ENCODE measurements at places on chromosomes 1 and 21.
A peak's percentile ranks its signal among the peaks of the same experiment; 100 is the strongest.

DNA sequence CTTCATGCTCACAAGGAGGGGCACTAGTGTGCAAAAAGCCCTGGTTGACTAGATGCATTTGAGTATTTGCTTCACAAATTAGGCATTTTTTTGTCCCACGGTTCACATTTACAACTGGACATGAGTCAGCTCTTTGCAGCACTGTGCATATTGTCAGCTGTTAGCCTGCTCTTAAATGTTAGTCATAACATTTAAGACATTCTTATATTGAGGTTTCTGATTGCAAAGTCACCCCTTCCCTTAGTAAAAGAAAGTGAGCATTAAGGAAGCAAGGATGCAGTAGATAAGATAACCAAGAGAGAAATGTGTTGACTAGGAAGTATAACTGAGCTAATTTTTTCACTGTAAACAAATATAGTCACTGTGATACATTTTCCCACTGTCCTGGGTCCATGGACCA, 132.6 kb upstream of the CTTNBP2NL start:
- no peak for DNase-seq

DNA sequence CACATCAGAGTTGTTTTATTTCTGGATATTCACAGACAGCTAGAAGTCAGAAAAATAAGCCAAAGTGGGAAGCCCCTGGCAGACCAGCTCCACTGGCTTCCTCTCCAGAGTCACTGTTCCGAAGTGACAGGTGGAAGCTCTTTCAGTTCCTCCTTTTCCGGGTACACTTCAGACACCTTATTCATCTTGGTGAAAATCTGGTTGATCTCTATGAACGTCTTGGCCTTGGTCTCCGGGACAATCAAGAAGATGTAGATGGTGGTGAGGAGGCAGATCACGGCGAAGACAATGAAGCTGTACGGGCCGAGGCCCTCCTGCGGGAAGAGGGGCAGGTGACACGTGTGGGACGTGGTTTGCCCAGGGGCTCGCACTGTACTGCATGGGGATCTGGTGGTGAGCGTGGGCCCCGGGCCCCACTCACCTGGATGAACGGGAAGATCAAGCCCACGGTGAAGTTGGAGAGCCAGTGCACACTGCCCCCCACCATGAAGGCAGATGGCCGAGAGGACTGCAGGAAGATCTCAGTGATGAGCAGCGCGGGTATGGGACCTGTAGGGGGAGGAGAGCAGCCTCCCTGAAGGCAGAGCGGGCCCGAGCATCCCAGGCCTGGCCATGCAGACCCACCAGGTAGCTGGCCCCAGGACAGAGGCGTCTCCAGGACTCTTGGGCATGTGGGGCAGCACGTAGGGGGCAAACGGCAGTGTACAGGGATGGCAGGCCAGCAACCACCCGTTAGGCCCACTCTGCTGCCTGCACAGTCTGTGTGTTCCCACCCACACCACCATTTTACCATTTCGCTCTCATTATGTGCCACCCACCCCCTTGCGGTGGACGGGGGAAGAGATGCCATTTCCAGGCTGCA, 11.5 kb upstream of the SLC2A7 start:
- DNase-seq = no peak

GRCh38 chr1:5744911-5745799, 247.1 kb downstream of the NPHP4 start:
- no peak for DNase-seq

- no peak for DNase-seq
Measured at GRCh38 chr21:14842601-14843000, 222.2 kb downstream of the NRIP1 start.

DNA sequence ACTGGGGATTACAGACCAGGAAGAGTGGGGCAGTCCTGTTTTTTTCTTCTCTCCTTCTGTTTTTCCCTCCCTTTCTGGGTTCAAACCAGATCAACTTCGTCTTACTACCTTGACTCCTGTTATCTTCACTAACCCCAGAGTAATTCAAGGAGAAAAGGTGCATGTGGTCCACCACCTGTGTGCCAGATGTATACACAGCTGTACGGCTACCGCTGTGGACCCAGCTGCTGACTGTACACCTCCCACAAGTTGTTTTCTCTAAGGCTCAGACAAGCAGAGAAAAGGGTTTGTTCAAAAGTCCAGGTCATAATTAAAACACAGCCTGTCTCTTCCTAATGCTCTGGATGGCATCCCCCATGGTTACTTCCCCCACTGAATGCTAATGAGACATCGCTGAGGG, 102.1 kb downstream of the LMX1A start:
- DNase-seq = no peak

DNA sequence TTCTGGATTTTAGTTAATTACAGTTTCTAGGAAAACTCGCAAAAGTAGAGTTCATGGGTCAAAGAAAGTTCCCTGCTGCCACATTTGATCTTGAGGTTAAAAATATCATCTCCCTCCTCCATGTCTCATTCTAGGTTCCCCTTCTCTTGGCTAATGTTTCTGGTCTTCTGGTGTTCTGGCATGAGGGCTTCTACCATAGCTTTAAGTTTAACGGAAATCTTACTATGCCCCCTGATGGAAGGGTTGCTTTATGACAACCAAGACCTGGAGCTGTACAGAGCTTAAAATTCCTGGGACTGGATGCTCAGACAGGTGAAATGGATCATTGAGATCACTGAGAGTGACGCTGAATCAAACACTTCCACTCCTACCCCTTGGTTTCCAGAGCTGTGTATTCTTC, 1881.7 kb downstream of the MRPL39 start:
- no peak for DNase-seq

GRCh38 chr1:21638531-21639341, 30.4 kb downstream of the RAP1GAP start:
- DNase-seq = no peak

GRCh38 chr1:175901076-175901836, 157.9 kb upstream of the TNR start:
- no peak for DNase-seq

GRCh38 chr1:96722958-96723357, 1.4 kb downstream of the PTBP2 start:
- DNase-seq = no peak

DNA sequence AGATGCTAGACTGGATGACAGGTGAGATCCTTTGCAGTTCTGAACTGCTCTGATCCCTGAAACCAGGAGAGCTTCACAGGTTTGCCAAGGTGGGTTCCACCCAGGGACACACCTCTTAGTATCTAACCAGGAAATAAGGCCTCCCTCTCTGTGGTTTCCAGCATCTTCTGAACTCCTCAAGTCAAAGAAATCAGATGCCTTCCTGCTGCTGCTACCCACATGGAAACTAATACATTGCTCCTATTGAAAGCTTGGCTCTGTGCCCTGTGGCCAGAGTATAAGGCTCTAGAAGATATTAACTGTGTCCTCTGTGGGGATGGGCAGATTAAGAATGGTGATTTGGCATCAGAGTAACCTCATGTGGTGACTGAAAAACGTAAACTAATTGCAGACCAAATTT, 75.0 kb upstream of the MRPS6 start:
- no peak for DNase-seq

- DNase-seq = no peak
Measured at GRCh38 chr1:162629651-162630050, 2.6 kb upstream of the DDR2 start.

- no peak for DNase-seq
Measured at GRCh38 chr1:112889052-112889768, 66.8 kb downstream of the SLC16A1 start.

- DNase-seq = no peak
Measured at GRCh38 chr1:247209396-247209795, 37.6 kb upstream of the ZNF124 start.

DNA sequence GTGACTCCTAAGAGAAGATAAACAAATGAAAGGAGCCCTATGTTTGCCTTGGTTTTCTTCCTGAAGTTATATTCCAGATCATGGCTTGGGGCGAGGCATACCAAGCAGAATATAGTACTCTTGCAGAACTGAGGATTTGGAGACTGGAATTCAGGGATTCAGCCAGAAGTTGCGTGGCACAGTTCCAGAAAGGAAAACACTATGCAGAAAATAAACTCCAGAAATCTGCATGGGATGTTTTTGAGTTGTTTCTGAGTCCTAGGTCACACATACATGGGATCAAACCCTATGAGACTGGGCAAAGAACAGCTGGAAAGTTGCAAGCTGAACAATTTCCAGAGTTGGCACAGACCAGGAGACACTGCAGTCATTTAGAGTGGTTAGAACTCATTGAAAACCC, 42.9 kb upstream of the IFFO2 start:
- no peak for DNase-seq

GRCh38 chr1:223761411-223761810, 49.1 kb downstream of the CAPN2 start:
- no peak for DNase-seq

DNA sequence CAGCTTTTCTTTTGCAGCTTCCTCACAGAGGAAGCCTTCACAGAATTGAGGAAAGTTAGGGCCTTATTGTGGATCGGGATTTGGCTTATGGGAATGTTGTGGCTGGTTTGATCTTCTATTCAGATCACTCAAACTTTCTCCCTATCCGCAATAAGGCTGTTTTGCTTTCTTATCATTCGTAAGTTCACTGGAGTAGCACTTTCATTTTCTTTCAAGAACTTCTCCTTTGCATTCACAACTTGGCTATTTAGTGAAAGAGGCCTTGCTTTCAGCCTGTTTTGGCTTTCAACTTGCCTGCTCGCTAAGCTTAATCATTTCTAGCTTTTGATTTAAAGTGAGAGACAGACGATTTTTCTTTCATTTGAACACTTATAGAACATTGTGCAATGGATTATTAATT, 181.9 kb upstream of the B3GALT2 start:
- DNase-seq = no peak

GRCh38 chr1:41053316-41053715, 31.8 kb upstream of the SLFNL1 start:
- DNase-seq = no peak

GRCh38 chr1:45883658-45884057, 80.2 kb downstream of the MAST2 start:
- no peak for DNase-seq

DNA sequence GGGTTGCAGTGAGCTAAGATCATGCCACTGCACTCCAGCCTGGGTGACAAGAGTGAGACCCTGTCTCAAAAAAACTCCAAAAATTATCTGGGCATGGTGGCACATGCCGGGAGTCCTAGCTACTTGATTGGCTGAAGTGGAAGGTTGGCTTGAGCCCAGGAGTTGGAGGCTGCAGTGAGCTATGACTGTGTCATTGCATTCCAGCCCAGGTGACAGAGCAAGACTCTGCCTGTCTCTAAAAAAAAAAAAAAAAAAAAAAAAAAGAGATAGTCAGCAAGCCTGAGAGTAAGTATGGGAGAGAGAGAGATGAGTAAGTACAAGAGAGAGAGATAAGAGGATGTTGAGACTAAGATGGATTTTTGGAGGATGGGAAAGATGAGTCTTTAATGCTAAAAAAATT, 180.8 kb upstream of the CACYBP start:
- no peak for DNase-seq

DNA sequence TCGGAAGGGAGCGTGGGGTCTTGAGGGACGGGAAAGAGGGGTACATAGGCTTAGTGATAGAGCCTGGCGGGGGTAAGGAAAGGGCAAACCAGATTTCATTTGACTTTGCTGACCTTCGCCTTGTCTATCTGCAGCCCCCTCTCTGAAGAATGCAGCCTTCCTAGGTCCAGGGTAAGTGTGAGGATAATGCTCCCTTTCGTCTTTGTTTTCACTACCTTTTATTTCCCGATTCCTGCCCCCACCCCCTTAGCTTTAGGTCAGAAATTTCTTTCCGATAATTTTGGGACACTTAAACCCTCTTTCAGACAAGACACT, 396 bp downstream of the ATP5PB start:
- DNase-seq = no peak

- DNase-seq = no peak
Measured at GRCh38 chr1:31447210-31447609, 34.2 kb downstream of the SERINC2 start.

GRCh38 chr1:22709891-22710700, 543 bp upstream of the EPHB2 start:
- peak; percentile 79 for DNase-seq

DNA sequence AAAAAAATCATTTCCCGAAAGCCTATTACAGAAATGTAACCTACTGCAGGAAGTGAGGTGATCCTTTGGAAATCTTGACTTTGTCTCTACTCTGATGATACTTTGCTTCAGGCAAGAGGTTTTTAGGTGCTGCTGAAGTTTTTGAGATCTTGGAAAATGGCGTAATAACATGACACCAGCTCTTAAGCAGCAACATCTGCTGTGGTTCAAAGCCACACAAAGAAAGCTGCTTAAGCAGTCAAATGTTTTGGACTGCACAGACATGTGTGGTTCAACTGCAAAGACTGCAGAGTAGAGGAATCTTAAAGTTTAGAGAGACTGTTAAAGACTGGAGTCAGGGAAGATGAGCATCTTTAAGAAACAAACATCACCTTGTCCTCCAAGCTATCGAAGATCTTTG, 139.0 kb downstream of the RASAL2 start:
- DNase-seq = no peak

DNA sequence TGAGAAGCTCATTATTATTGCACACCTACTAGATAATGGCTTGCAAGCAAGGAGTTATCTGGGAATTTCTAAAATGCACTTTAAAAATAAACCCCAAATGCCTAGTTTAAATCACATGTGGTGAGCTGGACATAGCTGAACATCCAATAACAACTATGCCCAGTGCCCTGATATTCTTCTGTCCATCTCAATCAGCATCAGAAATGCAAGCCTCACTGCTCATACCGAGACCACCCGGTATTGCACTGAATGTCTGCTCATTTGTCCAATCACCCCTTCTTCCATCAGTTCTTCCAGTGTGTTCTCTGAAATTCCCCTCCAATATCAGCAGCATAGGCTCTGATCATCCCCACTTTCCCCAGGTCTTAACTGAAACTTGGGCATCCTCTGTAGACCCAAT, 383.8 kb downstream of the DSCAM start:
- no peak for DNase-seq

- DNase-seq = no peak
Measured at GRCh38 chr1:231139125-231139649, 22.7 kb upstream of the TRIM67 start.

- no peak for DNase-seq
Measured at GRCh38 chr1:212218065-212218464, 67.1 kb upstream of the PPP2R5A start.

DNA sequence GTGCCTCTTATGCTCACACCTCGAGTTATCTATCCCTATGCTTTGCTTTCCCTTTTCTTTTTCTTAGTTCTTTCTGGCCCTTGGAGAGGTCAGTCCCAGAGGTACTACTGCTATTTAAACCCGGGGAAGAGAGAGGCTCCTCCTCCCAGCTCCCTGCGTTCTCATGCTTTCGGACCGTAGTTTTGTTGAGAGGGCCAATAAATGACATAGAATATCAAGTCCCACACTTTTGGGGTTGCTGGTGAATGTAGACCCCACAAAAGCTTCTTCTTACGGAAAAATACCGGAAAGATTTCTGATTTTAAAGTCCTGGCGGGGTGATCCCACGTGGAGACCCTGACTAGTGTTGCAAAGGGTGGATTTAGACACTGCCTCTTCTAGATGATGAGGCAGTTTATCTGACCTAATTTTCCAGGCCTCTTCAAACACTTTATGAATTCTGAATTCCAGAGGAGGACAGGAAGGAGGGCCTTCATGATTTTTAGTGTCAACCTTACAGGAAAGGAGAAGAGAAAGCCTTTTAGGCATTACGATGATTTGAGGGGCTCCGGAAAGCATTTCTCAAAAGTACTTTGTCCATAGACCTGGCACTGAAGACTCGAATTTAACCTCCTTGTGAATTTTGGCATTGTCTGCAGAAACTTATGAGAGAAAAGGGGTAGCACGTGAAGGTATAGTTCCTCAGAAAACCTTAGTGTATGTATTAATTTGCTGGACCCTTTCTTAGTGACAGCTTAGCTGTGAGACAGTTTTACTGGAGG, 694 bp downstream of the TMEM167B start:
- peak; percentile 61 for DNase-seq

- peak; percentile 31 for DNase-seq
Measured at GRCh38 chr1:64171797-64172281, 31.6 kb upstream of the UBE2U start.

GRCh38 chr1:19477284-19478249, 7.8 kb downstream of the CAPZB start:
- DNase-seq = peak; percentile 35

All from colonic mucosa (tissue), 4 donors.